Nephron progenitor cell (in vitro differentiated cells): ENCODE measurements at places on chromosomes 16 and 17.
A peak's percentile ranks its signal among the peaks of the same experiment; 100 is the strongest.

- no peak for DNase-seq
These were observed 9.8 kb downstream of the DUSP3 start for GRCh38 chr17:43768943-43769342.

GRCh38 chr17:75067856-75068255 is 19.9 kb upstream of the SLC16A5 start:
- no peak for DNase-seq

DNA sequence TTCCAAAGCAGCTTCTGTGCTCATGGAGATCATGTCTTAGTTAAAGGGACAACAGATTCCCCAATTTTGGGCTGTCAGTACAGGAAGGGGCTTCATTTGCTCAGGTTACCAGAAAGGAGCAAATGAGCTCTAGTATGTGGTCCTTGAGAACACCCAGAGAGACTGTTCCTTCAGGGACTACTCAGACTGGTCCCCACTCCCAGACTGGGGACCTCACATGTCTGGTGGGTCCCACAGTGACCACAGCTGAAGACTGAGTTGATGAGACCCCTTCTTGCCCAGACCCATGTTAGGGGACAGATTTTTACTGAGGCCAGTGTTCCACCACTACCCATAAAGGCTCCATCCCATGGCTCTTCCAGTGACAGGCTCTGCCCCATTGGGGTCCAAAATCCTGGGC is 1695.2 kb downstream of the TP53TG3F start:
- DNase-seq: no peak

DNA sequence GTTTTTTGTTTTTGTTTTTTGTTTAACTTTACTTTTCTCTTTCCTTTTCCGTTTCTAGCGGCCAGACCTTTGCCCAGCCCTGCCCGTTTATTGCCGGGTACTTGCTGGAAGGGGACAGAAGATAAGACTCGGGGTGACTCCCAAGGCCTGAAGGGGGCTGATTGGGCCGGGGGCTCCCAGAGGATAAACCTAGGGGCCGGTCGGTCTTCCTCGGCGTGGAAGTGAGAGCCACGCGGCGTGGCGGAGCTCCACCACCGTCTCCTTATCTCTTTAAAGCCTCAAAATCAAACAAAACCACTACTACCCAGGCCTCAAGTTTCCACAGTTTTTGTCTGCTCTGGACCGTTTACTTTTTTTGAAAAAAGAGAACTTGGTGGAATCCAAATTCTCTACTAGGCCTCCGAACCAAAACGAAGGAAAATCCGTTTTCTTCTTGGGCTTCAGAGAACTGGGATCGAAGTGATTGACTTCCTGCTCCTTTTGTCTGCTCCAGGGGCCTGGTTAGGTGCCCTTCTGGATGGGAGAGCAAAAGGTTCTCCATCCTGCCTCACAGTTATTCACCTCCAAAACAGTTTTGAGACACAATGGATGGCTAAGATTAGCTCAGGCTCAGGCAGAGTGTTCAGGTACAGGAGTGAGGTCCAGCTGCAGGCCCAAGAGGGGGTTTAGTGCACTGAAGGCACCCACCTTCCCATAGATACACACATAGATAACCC is 8.5 kb upstream of the HOXB9 start:
- peak; percentile 9 for DNase-seq

GRCh38 chr16:72928090-72928981 is 119.6 kb downstream of the ZFHX3 start:
- no peak for DNase-seq

GRCh38 chr16:68936736-68937631 is 93.7 kb downstream of the TANGO6 start:
- DNase-seq: no peak

GRCh38 chr16:54936201-54936978 is 5.7 kb downstream of the IRX5 start:
- DNase-seq: peak; percentile 69

GRCh38 chr17:74552037-74552436 is 6.1 kb upstream of the CD300C start:
- peak; percentile 24 for DNase-seq
